ENCODE measurements at places on chromosomes 5 and 9.

DNA sequence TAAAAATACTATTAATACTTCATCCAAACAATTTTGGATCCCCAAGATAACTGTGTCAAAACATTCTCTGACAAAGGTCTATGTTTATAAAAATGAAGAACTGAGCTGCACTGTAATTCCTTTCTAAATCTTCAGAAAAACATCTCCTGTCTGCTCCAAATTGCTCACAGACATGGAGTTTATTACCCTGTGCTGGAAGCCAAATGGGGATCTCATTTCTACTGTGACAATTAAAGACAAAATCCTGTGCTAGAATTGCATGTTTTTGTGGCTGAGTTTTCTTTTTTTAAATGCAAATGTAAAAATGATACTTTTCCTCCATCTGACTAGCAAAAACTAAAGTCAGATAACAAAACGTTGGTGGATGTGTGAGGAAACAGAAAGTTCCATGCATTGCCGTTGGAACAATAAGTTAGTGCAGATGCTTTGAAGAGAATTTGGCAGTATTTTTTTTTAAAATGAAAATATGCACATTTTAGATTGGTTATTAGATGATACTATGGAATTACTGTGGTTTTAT lies 93.5 kb downstream of the GNA14 start:
- DNase-seq, result no peak

DNA sequence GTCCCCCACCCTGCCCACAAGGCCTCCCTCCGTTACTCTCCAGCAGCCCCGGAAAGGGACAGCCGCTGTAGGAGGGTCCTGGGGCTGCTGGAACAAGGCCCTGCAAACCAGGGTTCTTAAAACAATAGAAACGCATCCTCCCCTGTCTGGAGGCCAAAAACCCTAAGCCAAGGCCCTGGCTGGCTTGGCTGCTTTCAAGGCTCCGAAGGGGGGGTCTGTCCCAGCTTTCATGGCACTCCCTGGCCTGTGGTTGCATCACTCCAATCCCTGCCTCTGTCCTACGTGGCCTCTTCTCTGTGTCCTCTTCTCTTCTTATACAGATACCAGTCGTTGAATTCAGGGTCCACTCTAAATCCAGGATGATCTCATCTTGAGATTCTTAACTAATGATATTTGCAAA lies 7.4 kb upstream of the UBAC1 start:
- no peak for DNase-seq

DNA sequence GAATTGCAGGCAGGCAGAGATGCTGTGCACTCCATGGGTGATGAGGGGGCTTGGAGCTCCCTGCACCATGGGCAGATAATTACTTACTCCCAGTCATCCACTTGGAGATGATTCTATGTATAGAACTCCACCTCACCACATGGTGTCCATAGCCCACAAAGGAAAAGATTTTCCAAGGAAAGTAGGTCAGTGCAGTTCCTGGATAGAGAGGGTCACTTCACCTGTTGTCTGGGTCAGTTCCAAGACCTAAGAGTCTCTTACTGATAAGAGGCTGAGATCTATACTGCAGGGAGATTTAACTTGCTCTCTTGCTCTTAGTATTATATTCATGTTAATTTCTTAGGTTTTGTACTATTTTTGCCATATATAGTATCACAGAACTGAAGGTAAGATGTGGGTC lies 113.9 kb upstream of the BRINP1 start:
- DNase-seq, result no peak

- no peak for DNase-seq
These were observed 57.7 kb downstream of the MTMR12 start for GRCh38 chr5:32254881-32255539.

DNA sequence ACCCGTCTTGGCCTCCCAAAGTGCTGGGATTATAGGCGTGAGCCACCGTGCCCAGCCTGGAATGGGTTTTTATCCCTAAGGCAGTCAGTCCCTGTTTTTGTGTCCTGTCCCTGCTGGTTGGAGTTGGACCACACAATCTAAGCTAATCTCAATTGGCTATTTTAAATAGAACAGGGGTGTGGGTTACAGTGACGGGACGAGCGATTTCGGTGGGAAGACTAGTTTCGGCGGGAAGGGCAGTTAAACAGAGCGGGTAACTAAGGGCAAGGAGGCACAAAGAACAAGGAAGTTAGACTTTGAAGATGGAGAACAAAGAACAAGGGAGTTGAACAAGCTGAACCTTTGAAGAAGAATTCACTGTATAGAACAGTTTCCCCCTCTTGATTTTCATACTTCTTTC lies 1.4 kb downstream of the GTF3C5 start:
- DNase-seq, result no peak

DNA sequence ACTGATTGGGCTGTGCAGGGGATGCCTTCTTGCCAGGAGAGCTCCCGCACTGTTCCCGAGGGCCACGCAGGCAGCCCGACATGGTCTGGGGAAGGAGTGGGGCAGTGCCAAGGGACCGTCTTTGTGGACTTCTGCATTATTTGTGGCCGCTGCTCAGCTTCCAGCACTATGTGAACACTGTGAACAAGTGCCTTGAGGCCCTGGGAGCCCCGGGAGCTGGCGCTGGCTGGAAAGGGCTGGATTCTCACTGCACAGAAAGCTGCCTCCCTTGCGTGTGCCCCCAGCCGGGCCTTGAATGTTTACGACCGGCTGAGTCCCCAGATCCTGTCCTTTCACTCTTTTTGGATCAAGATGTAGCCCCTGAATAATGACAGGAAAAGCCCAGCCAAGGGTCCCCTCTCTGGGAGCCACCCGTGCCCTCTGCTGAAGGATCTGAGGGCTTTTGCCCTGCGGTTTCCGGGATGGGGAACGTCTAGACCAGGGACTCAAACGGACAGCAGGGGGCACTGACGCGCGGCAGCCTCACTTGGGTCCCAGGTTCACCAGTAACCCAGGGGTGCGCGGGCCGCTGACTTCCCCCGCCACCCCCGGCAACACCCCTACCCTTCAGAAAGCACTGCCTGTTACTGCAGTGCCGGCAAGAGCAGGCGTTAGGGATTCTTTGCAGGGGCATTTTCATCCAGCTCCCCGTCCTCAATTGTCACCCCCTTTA lies 98.9 kb upstream of the FCN2 start:
- no peak for DNase-seq

DNA sequence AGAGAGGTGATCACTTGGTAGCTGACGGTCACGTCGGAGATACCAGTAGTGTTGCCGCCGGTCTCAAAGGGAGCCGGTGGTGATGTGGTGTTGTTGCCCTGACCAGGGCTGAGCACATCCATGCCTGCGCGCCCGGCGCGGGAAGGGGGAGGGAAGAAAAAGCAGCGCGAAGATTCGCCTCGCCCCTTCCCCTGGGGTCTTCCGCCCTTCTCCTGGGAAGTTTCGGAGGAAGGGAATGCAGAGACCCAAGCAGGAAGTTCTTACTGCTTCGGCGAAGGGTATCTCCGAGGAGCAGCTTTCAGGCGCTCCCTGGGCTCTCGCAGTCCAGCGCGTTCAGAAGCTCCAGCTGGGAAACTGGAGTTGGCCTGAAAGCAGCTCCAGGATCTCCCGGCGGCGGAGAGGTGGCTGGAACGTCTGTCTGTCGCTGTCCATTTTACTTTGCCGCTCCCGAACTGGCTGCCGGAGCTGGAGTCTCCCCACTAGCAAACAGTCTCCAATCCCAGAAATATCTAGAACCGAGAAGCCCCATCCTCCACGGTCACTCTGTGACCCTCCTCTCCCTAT lies 565 bp downstream of the HTR1A start:
- DNase-seq, result no peak

DNA sequence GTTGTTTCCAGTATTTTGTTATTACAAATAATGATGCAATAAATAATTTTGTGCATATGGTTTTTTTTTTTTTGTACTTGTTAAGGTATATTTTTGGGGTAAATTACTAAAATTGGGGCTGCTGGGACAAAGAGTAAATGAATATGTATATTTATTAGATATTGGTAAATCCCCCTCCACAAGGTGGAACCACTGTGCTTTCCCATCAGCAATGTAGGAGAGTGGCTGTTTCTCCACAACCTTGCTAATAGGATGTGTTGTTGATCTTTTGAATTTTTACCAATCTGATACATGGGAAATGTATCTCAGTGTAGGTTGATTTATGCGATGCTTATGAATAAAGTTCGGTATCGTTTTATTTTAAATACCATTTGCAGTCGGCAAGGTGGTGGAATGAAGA lies 118.1 kb downstream of the TRPM3 start:
- no peak for DNase-seq

GRCh38 chr5:150062216-150062922 lies 24.0 kb downstream of the CSF1R start:
- no peak for DNase-seq

GRCh38 chr5:151648089-151648488 lies 38.6 kb downstream of the SPARC start:
- no peak for DNase-seq

GRCh38 chr9:22265038-22265437 lies 181.6 kb upstream of the DMRTA1 start:
- no peak for DNase-seq

DNA sequence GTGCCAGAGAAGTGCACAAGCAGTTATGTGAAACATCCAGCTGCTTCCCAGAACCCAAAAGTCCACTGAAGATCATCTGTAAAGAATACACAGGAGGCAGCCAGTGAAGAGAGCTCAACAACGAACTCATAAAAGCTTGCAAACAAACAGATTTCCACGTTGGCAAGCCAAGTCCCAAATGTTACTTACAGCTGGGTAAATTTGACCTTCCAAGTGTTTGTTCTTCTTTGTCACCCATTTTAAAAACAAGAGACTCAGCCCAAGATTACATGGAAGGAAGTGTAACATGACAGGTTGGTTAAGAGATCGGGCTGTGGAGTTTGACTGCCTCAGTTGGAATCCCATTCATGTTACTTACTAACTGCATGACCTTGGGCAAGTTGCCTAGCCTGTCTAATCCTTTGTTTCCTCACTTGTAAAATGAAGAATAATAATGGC lies 174.9 kb upstream of the PAPPA start:
- no peak for DNase-seq

GRCh38 chr5:124134941-124135340 lies 611.5 kb downstream of the ZNF608 start:
- DNase-seq, result no peak

DNA sequence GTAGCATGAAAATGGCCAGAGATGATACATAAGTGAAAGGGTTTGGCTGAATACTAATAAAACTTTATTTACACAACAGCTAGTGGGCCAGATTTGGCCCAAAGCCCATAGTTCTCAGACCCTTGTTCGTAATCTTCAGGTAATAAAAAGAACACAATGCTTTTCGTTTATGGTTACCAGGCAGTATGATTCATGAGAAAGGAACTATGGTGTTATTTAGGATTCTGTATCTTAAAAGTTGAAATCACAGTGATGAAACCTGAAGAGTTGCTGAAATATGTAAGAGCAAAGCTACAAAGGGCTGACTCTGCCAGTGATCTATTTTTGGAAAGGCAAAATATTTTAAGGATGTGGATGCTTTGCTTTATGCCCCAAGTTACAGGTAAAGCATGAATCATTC lies 192.7 kb downstream of the SMC2 start:
- DNase-seq, result no peak

GRCh38 chr5:141835928-141836670 lies 42.1 kb downstream of the PCDH1 start:
- DNase-seq, result no peak

DNA sequence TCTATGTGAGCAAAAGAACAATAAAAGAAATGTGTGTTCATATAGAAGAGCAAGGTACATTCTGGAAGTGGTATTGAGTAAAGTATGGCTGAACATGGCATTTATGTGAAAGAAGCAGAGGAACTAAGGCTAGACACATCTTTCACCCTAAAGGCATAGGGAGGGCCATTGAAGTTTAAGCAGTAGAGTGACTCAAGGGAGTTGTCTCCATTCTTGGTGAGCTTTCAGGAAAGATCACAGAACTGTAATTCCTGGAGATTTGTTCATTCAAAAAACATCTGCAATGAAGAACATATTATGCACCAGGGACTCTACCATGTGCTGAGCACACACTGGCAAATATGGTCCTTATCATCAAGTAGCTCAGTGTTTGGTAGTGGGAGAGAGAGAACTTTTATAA lies 24.8 kb upstream of the HTR1A start:
- DNase-seq, result no peak

DNA sequence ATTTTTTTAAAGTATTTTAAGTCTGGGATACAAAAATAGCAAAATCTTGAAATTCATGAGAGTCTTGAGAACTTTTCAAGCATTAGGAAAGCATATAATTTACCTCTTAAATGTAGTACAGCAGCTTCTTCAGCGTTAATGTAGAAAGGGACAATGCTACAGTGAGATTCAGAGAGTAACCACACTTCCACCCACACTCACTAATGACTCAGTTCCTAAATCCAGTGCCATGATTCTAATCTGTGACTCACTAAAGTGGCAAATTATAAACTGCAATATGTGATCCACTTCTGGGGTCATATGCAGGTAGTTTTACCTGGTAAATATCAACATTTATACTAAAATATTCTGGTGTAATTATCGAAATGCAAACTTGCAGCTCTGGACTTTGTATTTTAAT lies 434.5 kb upstream of the TUSC1 start:
- no peak for DNase-seq

- DNase-seq, result peak; percentile 18
These were observed 119.8 kb downstream of the SSBP2 start for GRCh38 chr5:81631124-81631523.

DNA sequence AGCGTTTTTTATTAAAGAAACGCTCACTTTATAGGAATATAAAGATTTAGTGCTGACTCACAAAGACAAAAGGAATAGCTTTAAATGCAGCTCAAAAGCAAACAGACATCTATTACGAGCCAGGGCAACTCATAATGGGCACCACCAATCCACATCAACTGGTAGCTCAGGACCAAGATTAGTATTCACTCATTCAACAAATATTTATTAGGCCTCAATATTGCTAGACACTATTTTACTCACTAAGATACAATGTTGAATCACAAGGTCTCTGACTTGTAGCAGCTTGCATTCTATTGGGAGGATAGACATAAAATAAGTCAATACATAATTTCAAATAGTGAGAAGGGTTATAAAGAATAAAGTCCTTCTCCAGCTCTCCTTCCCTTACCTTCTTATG lies 8.0 kb upstream of the MAN2A1 start:
- no peak for DNase-seq

- DNase-seq, result no peak
These were observed at the start of gene TRAF1 for GRCh38 chr9:120926397-120926928. Gene TRAF1, minus strand, starts transcription at chr9:120926796. Its CDS starts 721 bp downstream, at chr9:120926075.

- no peak for DNase-seq
These were observed 42.8 kb upstream of the FAT2 start for GRCh38 chr5:151633892-151634291.

GRCh38 chr5:91382530-91383026 lies 539 bp downstream of the ARRDC3 start:
- peak; percentile 13 for DNase-seq

DNA sequence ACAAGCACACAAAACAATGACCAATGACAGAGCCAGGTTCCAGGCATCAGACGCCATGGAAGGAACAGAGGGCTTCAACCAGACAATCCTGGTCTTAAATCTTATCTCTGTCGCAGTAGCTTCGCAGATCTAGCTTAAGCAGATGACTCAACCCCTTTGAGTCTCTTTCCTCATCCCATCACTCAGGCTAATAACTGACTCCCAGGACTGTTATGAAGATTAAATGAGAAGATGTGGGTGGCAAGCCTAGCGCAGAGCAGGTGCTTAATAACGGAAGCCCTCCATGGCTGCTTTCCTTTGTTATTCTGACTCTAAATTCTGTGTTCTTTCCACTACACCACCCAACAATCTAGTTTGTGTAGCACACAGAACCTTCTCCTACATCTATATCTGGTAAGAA lies 110.9 kb downstream of the SLC24A2 start:
- DNase-seq, result no peak

All from effector memory CD4-positive, alpha-beta T cell (primary cell).